ENCODE measurements at places on chromosomes 3 and 15. TPM values are rescaled to one million over a fixed set of nuclear protein-coding genes. Genes with fewer than 3 reads are reported as not detected.

Gene CA12
- 1.0 TPM for polyA plus RNA-seq

Gene GABRR3
- polyA plus RNA-seq = not detected

Gene SLC15A2
- 3.2 TPM for polyA plus RNA-seq

Gene EPHA3
- polyA plus RNA-seq = 3.0 TPM

Gene HDGFL3
- polyA plus RNA-seq = 30.4 TPM

Gene FAM81A
- 5.3 TPM for polyA plus RNA-seq

Gene OR5K2
- polyA plus RNA-seq = 0.40 TPM

Gene MOBP
- 0.10 TPM for polyA plus RNA-seq

DNA sequence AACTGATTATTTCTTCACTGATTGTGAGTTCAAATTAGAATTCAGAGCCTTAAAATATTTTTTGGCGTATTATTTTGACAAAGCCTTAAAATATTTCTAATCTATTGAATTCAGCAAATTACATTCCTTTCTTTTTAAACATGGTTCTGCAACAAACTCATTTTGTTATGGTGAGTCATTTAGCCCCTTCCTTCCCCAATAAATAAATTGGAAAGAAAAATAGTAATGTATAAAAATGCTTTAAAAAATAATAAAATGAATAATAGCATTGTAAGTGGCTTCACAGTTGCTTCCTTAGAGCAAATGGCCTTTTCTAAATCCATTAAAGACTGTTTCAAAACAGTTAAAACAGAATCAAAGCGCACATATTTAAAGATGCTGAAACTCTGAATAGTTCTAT is 12.1 kb downstream of the CSNK1G1 start:
- peaks cover 3% of the 10 kb centered on the region for H3K36me3 ChIP-seq
- H3K27me3 ChIP-seq = no peaks in the 10 kb centered on the region
- no peak for DNase-seq
- H3K27ac ChIP-seq = no peak overlapping the region
- no peak overlapping the region for H3K4me3 ChIP-seq
- H3K4me1 ChIP-seq = peaks cover 7% of the 10 kb centered on the region

- no peak overlapping the region for H3K27ac ChIP-seq
- H3K27me3 ChIP-seq = no peaks in the 10 kb centered on the region
- peaks cover 25% of the 10 kb centered on the region for H3K36me3 ChIP-seq
- no peak for DNase-seq
- H3K4me1 ChIP-seq = no peaks in the 10 kb centered on the region
These were observed 34.5 kb upstream of the ABHD10 start for GRCh38 chr3:111944372-111944771.

DNA sequence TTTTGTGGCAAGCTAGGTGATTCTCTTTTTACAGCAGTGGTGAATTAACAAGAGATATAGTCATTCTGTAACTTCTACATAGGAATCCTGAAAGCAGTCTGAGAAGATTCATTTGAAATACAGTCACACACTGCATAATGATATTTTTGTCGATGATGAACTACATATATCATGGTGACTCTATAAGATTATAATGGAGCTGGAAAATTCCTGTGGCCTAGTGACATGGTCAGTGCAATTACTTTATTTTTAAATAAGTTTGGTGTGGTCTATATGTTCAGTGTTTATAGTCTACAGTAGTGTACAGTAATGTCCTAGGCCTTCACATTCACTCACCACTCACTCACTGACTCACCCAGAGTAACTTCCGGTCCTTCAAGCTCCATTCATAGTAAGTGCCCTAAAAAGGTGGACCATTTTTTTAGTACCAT is 511.4 kb upstream of the MCTP2 start:
- no peak for DNase-seq
- no peaks in the 10 kb centered on the region for H3K36me3 ChIP-seq
- H3K4me1 ChIP-seq = no peaks in the 10 kb centered on the region
- no peak overlapping the region for H3K27ac ChIP-seq
- no peak overlapping the region for H3K4me3 ChIP-seq

- H3K4me3 ChIP-seq = peak overlapping the region; percentile 94
- peak overlapping the region; percentile 77 for H3K27ac ChIP-seq
- H3K4me1 ChIP-seq = peaks cover 5% of the 10 kb centered on the region
- no peak for DNase-seq
These were observed 686 bp downstream of the VPS8 start for GRCh38 chr3:184812662-184813042.

DNA sequence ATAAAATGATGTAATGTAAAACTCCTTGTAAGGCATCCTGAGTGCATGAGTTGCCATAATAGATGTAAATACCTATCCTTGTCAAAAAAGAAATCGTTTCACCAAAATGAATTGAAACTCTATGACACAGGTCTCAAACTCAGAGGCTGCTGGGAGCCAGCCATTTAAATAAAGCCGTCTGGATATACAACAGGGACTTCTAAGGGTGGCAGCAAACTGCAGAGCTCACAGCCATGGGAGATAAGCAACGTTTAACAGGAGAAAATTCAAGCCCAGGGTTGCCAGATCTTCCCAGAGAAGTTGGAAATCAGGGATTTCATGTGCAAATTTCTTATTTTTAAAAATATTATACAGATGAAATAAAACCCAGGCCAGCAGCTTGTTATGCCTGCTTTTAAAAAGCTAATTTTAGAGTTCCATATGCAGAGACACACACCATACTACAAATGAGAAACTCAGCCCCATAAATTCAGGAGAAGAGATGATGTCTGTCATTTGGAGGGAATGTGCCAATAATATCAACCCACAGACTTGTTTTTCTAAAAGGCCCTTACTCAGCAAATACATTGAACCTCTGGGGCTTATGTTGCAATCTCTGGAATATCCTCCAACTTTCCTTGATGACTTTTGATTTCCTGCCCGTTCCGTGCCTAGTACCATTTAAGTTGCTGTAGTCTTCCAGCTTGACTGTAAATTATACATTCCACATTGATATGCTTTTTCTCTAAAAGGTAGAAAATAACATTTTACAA is 75.6 kb downstream of the AQP9 start:
- no peaks in the 10 kb centered on the region for H3K27me3 ChIP-seq
- no peaks in the 10 kb centered on the region for H3K4me1 ChIP-seq
- no peak overlapping the region for H3K4me3 ChIP-seq

DNA sequence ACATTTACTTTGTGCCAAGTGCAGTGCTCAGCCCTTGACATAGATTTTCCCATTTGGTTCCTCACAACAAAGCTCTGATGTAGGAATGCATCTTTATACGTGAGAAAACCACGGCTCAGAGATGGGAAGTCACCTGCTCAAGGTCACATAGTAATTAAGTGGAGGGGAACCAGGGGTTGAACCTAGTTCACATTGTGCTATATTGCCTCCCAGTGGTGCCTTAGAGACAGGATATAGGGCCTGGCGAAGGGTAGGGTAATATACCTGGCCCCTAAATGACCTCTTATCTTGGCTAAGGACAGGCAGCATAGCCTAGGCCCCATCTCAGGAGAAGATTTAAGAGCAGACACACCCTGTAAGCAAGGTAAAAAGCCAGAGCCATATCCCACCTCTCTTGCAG is 71.5 kb downstream of the FOXP1 start:
- H3K4me1 ChIP-seq = peaks cover 25% of the 10 kb centered on the region
- DNase-seq = peak; percentile 63
- H3K27ac ChIP-seq = peak overlapping the region; percentile 35
- no peaks in the 10 kb centered on the region for H3K27me3 ChIP-seq

- no peaks in the 10 kb centered on the region for H3K27me3 ChIP-seq
- peaks cover 2% of the 10 kb centered on the region for H3K4me1 ChIP-seq
- H3K27ac ChIP-seq = no peak overlapping the region
- no peaks in the 10 kb centered on the region for H3K36me3 ChIP-seq
- no peak overlapping the region for H3K4me3 ChIP-seq
- no peak for DNase-seq
These were observed 6.8 kb downstream of the PLA2G4F start for GRCh38 chr15:42149493-42150218.

DNA sequence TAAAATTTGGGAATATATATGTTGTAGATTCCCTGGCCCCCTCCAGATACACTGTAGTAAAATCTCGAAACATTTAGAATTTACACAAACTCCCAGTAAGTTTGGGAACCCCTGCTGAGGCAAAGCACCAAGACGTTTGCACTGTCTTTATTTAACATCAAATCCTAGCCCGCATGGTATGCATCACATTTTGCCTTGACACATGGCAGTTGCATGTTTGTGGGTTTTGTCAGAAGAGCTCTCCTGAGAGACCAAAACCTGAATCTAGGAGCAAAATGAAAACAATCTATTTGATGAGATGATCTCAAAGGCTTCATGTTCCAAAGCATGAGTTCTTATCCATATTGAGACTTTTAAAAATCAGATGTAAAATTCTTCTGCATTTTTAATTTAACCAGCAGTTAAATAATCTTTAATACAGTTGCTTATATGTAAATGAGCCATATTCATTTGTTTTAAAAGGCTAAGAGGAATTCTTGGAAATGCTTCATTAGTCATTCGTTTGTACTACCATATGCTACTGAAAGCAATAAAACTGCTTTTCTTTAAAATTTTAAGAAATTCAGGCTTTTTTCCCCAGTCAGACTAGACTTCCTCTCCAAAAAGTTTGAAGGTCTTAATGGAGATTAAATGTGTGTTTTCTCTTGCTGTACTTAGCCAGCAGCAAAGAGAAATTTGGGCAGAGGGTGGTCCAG is 105.2 kb upstream of the BOC start:
- no peak overlapping the region for H3K27ac ChIP-seq
- DNase-seq = no peak
- no peaks in the 10 kb centered on the region for H3K36me3 ChIP-seq
- no peaks in the 10 kb centered on the region for H3K4me1 ChIP-seq
- no peak overlapping the region for H3K4me3 ChIP-seq
- H3K27me3 ChIP-seq = no peaks in the 10 kb centered on the region

GRCh38 chr3:157131861-157132260 is 28.1 kb downstream of the CCNL1 start:
- no peak overlapping the region for H3K27ac ChIP-seq
- H3K4me3 ChIP-seq = no peak overlapping the region

- peak overlapping the region; percentile 94 for H3K27ac ChIP-seq
- no peaks in the 10 kb centered on the region for H3K27me3 ChIP-seq
- peaks cover 4% of the 10 kb centered on the region for H3K36me3 ChIP-seq
- no peak overlapping the region for H3K4me3 ChIP-seq
These were observed 28.4 kb downstream of the CRTC3 start for GRCh38 chr15:90558171-90558573.

- H3K36me3 ChIP-seq = peaks cover 53% of the 10 kb centered on the region
- no peak overlapping the region for H3K27ac ChIP-seq
- no peak overlapping the region for H3K4me3 ChIP-seq
- H3K4me1 ChIP-seq = peaks cover 8% of the 10 kb centered on the region
- no peak for DNase-seq
These were observed 6.4 kb downstream of the ASTE1 start for GRCh38 chr3:131020122-131020693.

DNA sequence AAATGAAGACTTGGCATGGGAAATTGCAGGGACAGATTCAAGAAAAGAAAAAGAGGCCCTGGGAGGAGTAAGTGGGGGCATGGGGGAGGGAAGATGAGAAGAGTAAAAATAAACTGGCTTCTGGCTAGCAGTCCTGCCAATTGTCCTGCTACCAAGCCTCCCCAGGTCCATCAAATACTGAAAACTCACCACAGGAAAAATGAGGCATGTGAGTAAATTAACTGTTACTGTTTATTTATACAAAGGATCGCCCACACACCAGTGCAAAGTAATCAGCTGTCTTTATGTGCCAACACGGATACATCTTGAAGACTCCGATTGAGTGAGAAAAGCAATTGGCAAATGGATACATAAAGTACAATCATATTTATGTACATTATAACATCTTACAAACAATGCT is 10.7 kb upstream of the KLHL25 start:
- H3K4me3 ChIP-seq = no peak overlapping the region
- H3K27me3 ChIP-seq = no peaks in the 10 kb centered on the region
- H3K4me1 ChIP-seq = no peaks in the 10 kb centered on the region
- no peak for DNase-seq

DNA sequence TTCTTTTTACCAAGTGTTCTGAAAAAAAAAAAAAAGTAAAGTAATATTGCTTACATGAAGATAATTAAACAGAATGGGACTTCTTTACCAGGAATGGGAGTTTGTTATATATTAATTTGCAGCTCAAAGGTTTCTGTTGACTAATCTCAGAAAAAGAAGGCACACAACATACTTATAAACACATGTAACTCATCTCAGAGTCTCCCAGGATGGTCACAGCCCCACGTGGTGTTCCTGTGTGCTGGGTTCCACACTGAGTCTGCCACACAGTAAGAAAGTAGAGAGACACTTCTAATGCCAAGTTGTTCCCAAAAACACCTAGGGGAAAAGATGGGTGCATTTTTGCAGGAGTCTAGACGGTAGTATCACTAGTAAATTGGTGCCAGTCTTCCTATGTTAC is 116.7 kb upstream of the ICE2 start:
- H3K27me3 ChIP-seq = peaks cover 21% of the 10 kb centered on the region
- peaks cover 6% of the 10 kb centered on the region for H3K4me1 ChIP-seq
- no peak for DNase-seq
- no peak overlapping the region for H3K27ac ChIP-seq
- no peak overlapping the region for H3K4me3 ChIP-seq

DNA sequence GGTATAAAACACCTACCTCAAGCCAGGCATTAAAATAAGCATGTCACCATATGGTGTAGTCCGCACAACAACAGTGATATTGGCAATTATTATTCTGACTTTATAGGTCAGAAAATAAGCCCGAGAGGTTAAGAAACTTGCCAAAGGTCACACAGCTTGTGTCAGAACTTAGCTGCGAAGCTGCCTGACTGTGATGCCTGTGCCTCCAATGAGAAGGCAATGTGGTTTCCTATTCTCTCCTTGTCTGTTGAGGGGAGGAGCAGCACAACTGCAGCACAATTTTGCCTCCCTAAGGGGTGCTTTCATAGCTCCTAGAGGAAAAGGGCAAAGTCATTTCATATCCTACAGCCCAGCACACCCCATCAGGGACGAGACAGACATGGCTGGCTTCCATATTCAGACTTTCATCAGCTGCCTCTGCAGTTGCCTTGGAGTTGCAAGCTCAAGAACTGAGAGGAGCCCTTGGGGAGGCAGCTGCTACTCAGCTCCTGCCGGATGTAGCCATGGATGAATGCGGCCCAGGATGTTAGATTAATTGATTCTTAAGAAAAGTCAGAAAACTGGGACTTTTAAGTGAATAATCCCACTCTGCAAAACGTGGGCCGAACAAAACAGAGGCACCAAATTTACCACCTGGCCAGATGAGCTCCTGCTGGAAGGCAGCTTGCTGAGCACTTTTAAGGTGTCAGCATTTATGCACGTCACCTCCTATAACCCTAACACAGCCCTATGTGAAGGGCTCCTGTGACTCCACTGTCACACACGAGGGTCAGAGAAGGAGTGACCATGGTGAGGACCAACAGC is 38.5 kb downstream of the MYO5C start:
- DNase-seq = no peak
- no peak overlapping the region for H3K27ac ChIP-seq
- H3K4me1 ChIP-seq = no peaks in the 10 kb centered on the region

DNA sequence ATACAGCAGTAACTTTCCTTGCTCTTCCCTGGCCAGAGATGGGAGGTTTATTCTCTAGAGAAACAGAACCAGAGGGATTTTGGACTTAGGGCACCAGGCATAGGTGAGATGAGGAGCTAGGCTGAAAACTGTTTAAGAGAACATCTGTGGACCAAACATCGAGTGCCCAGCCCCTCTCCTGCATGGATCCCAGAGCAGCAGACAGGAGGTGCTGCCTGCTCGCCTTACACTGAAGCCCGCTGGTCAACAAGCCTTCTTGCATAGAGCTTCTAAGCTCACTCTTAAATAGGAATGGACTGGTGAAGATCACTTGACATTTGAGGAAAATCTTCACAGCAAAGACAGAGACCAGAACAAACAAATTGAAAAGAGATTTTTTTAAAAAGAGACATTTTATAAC is 41.2 kb downstream of the PARP15 start:
- DNase-seq = no peak
- H3K4me3 ChIP-seq = no peak overlapping the region
- no peaks in the 10 kb centered on the region for H3K36me3 ChIP-seq
- peaks cover 5% of the 10 kb centered on the region for H3K27me3 ChIP-seq
- no peaks in the 10 kb centered on the region for H3K4me1 ChIP-seq

Measured in large intestine (tissue), 12 donors.